ENCODE measurements at places on chromosomes 5 and 9.

GRCh38 chr5:112965733-112966306, 10.8 kb upstream of the DCP2 start:
- no peak for DNase-seq

GRCh38 chr5:1255081-1255561, 29.9 kb downstream of the SLC6A18 start:
- DNase-seq = no peak

DNA sequence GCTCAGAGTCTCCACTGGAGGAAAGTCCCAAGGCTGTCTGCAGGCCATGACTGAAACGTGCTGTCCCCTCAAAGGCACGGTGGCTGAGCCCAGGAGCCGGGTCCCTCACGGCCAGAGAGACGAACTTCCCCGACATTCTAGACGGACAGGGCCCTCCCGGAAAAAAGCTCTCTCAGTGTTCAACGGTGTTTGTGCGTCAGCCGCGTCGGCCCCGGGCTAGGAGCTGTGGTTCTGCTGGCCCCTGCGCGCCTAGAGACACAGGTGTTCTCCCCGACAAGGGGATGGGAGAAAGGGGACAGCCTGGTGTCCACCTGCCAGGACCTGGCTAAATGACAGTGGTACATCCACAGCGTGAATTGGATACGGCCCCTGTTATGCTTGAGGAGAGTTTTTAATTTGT, 5.8 kb upstream of the GPSM1 start:
- no peak for DNase-seq

DNA sequence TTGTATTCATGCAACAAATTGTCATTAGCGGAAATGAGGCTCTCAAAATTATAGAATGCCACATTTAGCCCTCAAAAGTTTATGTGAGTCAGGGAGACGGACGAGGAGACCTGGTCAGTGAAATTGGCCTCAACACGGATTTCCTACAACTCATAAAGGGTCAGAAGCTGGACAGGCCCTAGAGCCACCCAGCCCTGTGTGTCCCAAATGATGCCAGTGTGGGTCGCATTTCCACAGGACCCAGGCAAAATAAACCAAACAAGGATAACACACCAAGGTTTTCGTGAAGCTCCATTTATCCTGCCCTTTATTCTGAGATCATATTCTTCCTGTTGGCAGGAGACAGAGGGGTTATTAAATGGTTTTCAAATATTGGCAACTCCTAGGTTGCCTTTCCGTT, 72.0 kb upstream of the COL5A1 start:
- no peak for DNase-seq

GRCh38 chr5:95988094-95988493, 26.4 kb upstream of the ELL2 start:
- no peak for DNase-seq

GRCh38 chr9:97851446-97851883, 1.6 kb upstream of the FOXE1 start:
- DNase-seq = no peak

DNA sequence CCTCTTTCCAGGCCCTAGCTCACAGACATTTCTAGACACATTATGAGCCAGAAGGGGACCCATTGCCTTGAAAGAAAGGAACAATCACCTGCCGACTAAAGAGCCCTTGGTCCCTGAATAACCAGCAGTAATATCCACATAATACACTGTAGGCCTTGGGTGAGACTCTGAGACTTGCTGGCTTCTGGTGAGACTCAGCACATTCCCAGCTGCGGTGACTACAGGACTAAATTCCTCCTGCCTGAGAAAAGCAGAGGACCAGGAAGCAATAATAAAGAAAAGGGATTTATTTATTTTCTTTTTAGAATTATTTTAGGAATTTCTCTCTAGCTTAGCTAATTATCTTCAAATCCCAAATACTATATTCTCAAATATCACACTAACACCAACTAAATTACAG, 87.8 kb upstream of the RGS7BP start:
- DNase-seq = no peak

- no peak for DNase-seq
Measured at GRCh38 chr5:133373121-133373870, 239.0 kb downstream of the FSTL4 start.

- no peak for DNase-seq
Measured at GRCh38 chr9:672851-673250, 168.6 kb upstream of the DMRT1 start.

DNA sequence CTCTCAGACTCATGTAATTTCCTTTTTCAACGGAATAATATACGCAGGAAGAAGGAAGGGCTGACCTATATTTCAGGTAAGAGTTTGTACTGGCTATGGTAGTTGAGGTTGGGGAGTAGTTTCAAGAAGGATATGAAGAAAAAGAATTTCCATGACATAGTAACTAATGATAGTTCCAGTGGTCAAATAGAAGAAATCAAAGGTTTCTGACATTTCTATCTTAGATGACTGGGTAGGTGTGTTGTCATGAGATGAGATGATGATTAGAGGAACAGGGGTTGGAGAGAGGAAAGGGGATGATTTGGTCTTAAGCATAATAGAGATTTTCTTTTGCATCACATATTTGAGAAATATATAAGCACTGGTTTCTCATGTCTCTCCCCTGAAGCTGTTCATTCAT, 166.0 kb downstream of the SPATA31D1 start:
- DNase-seq = no peak

DNA sequence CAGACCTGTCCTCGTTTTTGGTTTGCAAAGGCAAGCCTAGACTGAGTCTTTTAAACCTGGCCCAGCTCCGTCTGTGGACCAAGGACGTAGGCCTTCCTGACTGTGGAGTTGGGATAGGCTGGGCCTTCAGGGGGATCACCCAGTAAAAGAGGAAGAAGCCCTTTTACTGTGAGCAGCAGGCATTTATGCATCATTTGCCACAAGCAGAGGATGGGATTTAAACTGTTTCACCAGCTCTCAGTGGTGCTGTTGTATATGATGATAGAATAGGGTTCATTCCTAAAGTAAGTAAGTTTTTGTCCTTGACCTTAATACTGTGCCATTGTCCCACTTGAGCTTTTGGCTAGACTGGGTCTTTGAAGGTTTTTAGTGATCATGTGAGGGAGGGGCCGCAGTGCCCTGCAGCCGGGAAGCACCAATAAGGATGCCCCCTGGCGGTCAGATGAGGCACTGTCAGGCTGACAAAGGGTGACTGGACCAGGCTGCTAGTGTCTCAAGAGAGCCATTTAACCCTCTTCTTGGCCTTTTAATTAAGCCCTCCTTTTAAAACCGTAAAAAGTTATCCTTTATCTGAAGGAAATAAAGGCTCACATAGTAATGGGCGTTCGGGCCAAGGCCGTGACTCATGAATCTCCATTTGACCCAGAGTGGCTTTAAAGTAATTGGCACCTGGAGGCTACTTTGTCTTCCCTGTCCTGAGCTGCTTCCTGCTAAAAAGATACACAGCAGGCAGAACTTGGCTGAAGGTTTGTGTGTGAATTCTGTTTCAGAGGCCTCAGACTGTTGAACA, 74.0 kb downstream of the UBAP1 start:
- no peak for DNase-seq

GRCh38 chr5:126972062-126972895, 58.1 kb downstream of the MARCHF3 start:
- DNase-seq = peak; percentile 50

- no peak for DNase-seq
Measured at GRCh38 chr9:28503573-28503972, 930.3 kb upstream of the C9orf72 start.

DNA sequence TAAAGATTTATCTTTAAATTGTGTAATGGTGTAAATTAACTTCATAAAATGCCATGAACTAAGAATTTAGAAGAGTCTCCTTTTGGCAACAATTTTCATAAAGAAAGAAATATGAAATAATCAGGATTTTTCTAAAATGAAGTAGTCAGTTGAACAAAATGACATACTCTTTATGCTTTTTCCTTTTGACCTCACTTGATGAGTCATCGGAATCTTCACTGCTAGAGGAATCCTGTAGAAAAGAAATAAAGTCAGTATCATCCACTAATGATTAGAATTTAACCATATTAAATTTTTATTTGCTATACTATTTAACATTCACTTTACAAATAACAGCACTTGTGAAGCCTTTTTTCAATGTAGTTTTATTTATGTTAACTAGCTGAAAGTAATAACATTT, 26.1 kb downstream of the CHD1 start:
- DNase-seq = no peak

DNA sequence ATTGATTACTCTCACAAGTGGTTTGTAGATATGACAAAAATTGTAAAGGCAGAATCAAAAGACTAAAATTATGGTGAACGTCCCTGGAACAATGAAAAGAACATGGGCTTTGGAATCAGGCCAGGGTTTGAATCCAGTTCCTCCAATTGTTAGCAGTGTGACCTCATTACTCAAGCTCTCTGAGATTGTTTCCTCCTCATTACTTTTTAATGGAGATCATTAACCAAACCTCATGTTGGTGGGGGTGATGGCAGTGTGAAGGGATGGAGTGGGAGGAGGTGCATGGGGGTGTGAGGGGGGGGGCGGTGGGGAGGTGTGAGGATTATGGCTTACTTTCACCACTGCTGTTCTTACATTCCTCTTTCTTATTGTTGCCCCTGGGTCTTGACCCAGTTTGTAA, 44.1 kb upstream of the FOXE1 start:
- DNase-seq = no peak

GRCh38 chr5:146805081-146805480, 73.5 kb downstream of the PPP2R2B start:
- no peak for DNase-seq

DNA sequence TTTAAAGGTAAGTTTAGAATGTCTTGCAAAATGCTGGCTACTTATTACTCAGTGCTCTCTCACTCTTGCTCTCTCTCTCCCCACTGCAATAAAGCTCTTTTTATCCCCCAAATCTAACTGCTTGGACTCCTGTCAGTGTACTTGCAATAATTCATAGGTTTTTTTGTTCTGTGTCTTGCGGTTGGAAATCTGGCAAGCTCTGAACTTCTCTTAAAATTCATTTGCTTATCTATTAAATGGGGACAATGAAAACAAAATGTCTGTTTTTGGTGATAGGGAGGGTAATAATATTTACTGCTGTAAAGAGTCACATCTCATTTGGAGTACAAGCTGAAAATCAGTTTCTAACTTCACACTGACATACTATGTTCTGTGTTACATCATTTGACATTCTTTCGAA, 18.7 kb upstream of the OR13D1 start:
- no peak for DNase-seq

- DNase-seq = no peak
Measured at GRCh38 chr5:144192661-144193060, 22.0 kb downstream of the KCTD16 start.

DNA sequence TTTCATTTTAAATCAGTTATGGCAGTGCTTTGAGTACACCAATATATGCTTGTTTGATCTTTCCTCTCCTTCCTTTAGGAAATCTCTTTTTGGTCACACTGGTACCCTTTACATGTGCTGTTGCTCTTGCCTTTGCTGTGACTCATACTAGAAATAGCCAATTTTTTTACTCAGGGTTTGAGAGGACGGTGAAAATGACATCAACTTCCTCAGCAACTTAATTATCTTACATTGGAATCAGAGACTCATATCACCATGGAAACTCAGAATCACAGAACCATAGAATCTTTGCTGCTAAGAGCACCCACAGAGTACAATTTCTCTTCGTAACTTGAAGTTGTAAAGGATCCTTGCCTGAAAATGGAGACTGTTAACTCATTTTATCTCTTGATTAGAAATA, 13.8 kb upstream of the ZNF300 start:
- no peak for DNase-seq

GRCh38 chr5:7209658-7210057, 186.3 kb upstream of the ADCY2 start:
- no peak for DNase-seq

DNA sequence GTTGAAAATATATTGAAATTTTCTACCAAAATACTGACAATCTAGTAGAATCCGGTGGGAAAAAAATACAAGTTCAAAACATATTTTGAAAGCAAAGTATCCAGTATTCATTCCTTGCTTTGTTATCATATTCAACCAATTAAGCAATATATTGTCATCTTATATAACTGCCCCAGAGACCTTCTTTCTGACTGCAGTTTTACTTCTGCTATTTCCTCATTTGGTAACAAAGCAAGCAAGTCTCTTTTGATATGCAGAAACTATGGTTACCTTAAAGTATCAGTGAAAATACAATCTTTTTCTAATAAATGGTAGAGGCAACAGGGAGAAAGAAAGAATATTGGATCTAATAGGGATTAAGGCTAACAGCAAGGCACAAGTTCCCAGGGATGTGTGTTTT, 663.7 kb upstream of the MEF2C start:
- no peak for DNase-seq

- no peak for DNase-seq
Measured at GRCh38 chr5:156591631-156592030, 258.5 kb upstream of the PPP1R2B start.

- DNase-seq = no peak
Measured at GRCh38 chr5:126597156-126597555, 2.1 kb upstream of the ALDH7A1 start.

- DNase-seq = no peak
Measured at GRCh38 chr9:13597427-13597826, 317.9 kb upstream of the MPDZ start.

- DNase-seq = no peak
Measured at GRCh38 chr5:177575488-177575887, 16.5 kb upstream of the TMED9 start.

GRCh38 chr5:1750469-1750868, 49.2 kb downstream of the MRPL36 start:
- DNase-seq = no peak

- DNase-seq = no peak
Measured at GRCh38 chr9:99103901-99104458, 933 bp upstream of the TGFBR1 start.

DNA sequence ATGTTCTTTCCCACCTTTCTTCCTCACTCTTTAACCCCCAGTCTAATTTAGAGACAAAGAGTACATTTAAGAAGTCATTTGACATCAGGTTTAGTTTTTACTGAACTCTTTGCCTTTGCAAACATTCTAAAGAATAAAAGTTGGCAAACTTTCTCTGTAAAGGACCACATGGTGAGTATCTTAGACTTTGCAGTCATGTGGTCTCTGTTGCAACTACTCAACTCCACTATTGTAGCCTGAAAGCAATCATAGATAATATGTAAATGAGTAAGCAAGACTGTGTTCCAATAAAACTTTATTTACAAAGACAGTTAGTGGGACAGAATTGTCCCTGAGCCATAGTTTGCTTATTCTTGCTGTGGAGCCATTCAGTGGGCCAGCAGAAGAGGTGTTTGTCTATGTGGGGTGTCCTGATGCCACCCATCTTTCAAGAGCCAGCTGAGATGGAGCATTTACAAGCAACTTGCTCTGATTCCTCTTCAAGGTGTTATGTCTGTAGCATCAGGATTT, 25.4 kb downstream of the ABLIM3 start:
- DNase-seq = no peak

Data from SIG-M5 (cell line).